Ovary (tissue), 10 donors: ENCODE measurements at places on chromosomes 12 and 14.

GRCh38 chr14:29735459-29735858, 192.2 kb downstream of the PRKD1 start:
- DNase-seq: no peak

- peak; percentile 55 for DNase-seq
These were observed 1.4 kb downstream of the NFKBIA start for GRCh38 chr14:35403114-35403602.

GRCh38 chr12:43221216-43221615, 330.8 kb downstream of the ADAMTS20 start:
- DNase-seq: no peak

DNA sequence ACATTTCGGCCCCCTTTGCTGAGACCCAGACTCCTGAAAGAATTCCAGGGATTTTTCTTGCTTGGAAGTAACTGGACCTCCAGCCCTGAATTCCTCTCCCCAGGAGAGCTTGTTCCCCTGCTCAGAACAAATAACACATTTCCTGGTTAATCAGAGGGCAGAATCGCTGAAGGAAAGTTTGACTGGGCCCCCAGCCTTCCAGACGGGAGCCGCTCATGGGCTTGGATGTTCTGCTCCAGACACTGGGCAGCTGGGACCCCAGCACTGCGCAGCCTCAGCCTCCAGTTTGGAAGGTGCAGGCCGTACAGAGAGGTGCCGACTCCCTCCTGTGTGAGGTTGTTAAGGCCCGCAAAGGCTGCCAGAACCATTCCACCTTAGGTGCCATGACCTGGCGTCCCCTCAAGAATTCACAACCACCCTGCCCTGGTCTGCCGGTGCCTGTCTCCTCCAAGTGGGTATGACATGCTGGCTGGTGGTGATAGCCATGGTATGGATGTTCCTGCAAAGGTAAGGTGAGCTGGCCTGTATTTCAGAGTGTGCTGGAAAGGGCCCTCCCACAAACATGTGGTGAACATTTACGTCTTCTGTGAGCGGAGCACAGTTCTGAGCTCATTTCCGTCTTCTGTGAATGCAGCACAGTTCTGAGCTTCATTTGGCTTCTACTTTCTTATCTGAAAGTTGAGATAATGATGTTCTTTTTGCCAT, 5.1 kb upstream of the LTBP2 start:
- no peak for DNase-seq

DNA sequence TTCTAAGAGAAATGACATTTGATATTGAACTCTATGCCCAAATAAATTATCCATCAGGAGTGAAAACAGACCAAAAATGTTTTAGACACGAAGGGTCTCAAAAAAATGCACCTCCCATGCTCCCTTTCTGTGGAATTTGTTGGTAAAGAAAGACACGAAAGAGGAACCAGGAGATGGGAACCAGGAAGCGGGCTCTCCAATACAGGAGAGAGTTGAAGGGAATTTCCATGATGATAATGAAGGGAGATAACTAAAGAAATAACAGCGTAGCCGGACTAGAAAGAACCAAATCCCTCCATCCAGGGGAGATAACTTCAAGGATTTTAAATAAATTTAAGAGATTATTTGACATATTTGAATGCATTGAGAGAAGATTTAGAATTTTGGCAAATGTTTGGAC, 183.0 kb downstream of the DUSP6 start:
- no peak for DNase-seq
